ENCODE measurements at places on chromosomes 16 and 17.

GRCh38 chr17:47316311-47316710, 7.4 kb upstream of the EFCAB13 start:
- DNase-seq = no peak

- DNase-seq = no peak
Observed at GRCh38 chr17:6704470-6705052, 8.6 kb downstream of the SLC13A5 start.

DNA sequence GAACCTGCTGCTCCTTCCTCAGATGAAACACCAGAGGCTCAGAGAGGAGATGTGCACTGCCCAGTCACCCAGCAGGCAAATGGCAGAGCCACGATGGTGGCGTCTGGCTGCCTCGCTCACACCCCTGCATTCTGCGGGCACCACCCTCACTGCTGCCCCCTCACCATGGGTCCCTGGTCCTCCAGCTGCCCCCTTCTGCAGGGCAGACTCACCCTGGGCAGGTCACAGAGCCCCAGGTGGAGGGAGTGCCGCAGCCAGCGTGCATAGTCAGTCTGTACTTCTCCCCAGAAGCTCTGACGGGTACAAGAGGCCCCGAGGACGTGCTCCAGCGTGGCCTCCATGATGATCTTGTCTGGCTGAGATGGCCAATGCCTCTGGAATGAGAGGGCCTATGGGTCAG, 52.9 kb downstream of the RMI2 start:
- DNase-seq = no peak

DNA sequence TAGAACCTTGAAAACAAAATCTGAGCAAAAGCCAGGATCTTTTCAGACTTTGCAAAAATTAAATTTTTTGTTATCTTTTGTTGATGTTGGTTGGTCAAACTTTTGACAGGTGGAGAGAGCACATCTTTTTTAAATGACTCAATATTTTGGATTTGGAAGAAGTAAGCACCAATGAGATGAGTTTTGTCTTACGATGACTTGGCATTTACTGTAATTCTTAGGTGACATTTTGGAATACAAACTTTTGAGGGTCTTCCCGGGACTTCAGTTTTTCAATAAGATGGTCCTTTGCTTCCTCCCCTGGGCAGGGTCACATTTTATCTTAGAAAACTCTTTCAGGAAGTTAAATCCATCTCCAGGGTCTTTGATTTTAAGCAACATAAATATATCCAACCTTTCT, 423.9 kb downstream of the HS3ST3B1 start:
- no peak for DNase-seq

DNA sequence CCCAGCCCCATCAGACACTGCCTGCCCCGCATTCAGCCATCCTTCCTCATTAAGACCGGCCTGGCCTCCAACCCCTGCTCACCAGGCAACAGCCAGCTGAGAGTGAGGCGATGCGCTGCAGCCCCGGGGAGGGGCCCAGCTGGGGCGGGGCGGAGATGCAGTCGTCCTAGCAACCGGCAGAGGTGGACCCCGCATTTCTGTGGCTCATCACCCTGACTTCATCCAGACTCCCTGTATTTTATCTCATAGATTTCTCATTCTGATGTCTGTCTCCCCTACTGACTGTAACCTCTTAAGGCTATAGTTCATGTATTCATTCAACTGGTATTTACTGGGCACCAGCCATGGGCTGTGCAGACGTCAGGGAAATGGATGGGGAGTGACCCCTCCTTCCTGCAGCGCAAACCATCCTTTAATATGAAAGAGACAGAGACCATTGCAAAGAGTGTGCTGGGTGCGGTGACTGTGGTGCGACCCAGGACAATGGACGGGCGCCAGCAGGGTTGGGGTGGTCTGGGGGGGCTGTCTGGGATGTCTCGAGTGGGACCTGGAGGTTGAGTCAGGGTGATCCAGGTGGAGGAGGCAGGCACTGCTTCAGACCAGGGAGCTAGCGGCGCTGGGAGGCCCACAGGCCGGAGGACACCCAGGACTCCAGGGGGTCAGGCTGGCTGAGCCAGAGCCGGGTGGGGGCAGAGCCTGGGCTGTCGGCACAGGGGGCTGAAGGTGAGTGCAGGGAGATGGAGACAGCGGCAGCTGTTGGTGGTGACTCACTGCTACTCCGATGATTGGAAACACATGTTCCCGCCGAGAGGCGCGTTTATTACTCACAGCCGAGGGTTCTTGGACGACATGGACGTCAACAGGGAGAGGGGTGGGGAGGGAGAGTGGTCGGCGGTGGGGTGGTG, 10.5 kb upstream of the TIMP2 start:
- DNase-seq = no peak

GRCh38 chr16:56234737-56235136, 43.4 kb downstream of the GNAO1 start:
- DNase-seq = no peak

- DNase-seq = peak; percentile 88
Observed at GRCh38 chr16:29961479-29962343, at the start of gene TMEM219. TMEM219 (plus strand) TSS chr16:29962079; CDS start chr16:29963144, 1,065 bp downstream.
